Fibroblast of upper back skin (primary cell): ENCODE measurements at places on chromosomes 3 and 15.

DNA sequence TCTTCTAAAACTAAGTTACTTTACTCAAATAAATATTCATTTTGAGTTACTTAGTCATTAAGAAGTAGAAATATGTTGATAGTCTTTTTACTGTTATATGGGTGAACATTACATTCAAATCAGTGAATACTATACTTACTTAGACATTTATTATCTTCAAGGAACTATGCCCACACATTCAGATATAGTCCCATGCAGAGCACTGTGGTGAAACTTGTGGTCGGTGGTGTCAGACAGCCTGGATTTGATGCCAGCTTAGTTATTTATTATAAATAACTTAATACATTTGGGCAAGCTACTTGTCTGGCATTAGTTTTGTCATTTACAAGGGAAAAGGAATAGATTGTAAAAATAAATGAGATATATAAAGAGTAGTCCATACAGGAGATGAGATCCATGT lies 149.5 kb downstream of the RAP2B start:
- DNase-seq = peak; percentile 18

GRCh38 chr15:49908236-49908932 lies 210.6 kb downstream of the ATP8B4 start:
- no peak for DNase-seq

DNA sequence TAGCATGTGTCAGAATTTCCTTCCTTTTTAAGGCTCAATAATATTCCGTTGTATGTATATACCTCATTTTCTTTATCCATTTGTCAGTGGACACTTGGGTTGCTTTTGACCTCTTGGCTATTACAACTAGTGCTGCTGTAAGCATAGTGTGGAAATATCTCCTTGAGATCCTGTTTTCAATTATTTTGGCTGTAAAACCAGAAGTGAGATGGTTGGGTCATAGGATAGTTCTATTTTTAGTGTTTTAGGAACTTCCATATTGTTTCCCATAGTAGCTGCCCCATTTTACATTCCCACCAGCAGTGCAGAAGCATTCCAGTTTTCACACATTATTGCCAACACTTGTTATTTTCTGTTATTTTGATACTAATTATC lies 70.4 kb upstream of the C15orf39 start:
- DNase-seq = no peak

DNA sequence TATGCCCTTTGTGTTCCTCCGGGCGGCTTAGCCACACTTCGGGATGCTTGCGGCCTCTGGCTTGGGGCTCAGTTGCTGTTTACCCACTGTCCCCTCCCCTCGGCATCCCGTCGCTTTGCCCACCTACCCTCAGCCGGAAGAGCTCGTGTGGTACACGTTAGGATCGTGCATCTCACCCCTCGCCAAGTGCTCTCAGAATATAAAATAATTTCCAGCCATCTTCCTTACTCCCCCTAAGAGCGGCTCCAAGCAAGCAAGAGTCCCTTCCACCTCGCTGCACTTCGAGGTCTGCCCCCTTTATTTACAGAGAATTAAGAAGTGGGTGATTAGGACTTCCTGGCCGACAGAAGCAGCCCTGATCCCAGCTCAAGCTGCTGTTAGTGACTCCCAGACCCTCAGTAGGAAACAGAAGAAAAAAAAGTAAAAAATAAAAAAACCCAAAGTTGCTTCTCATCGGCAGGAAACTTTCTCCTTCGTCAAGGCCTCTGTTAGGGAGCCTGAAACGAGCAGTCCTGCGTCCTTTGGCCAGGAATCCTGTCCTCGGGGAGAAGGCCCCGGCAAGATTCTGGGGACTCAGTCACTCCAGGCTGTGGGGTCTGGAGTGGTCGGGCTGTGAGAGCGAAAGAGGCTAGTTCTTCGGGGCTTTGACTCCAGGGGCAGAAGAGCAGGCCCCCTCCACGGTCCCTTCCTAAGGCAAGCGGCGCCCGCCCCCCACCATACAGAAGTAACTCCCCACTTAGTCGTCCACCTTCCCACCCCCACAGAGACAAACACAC lies 3.0 kb downstream of the MEIS2 start:
- DNase-seq = no peak

GRCh38 chr3:188336178-188336577 lies 182.2 kb downstream of the LPP start:
- no peak for DNase-seq

GRCh38 chr3:53253707-53254508 lies 1.9 kb downstream of the TKT start:
- DNase-seq = no peak

DNA sequence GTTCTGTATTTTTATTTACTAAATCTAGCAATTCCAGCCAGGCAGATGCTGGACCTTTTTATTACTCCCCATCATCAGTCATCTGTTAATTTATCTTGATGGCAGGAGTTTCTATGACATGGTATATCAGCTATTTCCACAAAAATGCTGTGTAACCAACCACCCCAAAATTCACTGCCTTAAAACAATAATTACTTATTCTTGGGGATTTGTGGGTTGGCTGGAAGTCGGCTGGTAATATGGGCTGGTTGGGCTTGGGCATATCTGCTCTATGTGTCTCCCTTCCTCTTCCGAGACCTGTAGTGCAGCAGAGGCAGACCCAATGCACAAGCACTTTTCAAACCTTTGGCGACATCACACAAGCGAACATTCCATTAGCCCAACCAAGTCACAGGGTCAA lies 92.1 kb upstream of the UBE2E1 start:
- DNase-seq = peak; percentile 86

GRCh38 chr3:99915906-99916432 lies 98.3 kb downstream of the CMSS1 start:
- DNase-seq = no peak

GRCh38 chr3:73479325-73479724 lies 145.4 kb downstream of the PDZRN3 start:
- no peak for DNase-seq

- no peak for DNase-seq
Measured at GRCh38 chr3:119955972-119956371, 138.3 kb downstream of the GSK3B start.

DNA sequence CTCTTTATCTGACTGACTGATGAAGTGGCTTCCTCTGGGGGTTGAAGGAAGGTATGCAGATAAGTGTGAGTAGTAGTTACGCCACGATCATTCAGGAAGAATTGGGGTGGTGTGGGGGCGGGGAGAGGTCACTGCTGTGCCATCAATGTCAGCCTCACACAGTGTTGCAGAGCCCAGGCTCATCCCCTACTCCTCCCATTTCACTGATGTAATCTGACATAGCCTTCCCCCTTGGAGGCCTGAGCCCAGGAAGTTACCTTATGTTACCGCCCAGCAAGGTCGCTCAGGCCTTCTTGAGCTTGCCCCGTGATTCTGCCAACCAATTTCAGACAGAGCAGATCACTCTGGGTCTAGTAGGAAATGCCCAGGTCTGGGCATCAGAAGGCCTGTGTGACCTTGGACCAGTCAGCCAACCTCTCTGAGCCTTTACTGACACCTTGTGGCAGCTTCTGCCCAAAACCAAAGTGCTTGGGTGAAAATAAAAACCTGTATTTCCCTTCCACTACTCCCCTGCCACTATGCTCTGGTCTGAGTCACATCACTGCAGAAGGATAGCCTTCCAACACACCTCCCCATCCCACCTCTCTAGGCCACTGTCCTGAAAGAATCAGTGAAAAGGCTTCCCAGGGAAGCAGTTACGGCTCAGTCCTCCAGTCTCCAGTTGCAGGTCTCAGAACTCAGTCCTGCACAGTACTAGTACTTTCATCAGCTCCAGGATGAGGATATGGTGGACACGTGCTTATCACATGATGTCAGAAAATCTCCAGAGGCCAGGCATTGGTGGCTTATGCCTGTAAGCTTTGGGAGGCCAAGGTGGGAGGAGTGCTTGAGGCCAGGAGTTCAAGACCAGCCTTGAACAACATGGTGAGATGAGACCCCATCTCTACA lies 28.1 kb upstream of the INSYN1 start:
- no peak for DNase-seq

DNA sequence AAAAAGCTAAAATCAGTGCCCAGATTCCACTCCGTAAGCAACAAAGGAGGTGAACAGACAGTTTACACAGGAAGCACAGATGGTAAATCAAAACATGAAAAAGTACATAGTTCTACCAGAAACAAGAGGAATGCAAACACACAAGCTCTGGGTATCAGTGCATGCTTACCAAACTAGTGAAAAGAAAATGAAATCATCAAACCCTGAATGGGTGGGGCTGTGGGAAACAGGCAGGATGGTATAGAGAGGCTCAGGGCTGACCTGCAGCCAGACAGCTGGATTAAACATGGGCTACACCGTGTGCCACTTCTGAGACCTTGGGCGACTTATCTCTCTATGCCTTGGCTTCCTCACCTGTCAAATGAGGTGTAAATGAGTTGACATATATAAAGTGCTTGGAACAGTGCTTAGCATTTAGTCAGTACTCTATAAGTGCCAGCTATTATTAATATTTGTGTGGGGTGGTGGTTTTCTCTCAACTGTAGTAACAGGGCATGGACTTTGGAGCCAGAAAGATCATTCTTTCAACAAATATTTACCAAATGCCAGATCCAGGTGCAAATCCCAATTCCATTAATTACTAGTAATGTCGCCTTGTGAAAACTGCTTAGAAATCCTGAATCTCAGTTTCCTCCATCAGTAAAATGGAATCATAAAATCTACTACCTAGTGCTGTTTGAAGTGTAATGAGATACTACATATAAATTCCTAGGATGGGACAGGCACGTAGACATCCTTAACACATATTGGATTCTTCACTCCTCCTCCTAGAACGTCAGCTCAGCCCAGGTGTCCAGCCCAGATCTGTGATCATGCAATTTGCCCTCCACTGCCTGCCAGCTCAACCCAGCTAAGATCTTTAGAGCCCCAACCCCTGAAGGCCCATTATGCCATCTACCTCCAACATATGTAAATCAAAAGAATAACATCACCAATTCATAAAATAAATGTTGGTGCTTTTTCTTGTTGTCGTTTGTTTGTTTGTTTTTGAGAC lies 55.5 kb upstream of the SMAD3 start:
- no peak for DNase-seq

DNA sequence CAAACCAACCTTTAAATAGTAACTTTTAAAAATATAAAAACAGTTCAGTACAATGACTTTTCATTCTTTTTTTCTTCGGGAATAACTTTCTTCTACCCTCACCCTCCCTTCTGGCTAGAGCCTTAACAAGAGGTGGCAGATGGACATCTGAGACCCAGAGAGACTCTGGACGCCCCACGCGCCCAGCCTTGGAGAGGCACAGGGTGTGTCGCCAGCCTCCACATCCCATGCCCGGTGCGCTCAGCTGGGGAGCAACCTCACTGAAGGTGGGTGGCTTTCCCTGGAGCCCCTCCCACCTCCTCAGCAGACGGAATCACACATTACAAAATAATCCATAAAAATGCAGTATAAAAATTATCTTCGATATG lies 49.5 kb downstream of the TLE3 start:
- no peak for DNase-seq

DNA sequence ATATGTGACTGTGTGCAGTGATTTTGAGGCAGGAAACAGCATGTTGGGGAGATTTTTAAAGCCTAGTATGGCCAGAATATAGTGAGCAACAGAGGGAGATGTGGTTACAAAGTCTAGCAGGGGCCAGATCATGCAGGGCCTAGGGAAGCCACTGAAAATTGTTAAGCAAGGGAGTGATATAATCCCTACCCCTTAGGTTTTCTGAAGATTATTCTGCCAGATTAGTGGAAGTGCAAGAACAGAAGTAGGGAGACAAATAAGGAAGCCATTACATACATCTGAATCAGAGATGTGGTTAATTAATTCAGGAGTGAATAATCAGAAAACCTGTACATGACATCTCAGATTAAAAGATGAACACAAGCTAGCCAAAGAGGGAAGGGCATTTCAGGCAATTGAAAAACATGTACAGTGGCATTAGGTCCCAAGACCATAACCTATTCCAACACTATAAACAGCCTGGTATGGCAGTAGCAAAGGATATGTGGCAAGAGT lies 54.8 kb downstream of the MSL2 start:
- peak; percentile 37 for DNase-seq

DNA sequence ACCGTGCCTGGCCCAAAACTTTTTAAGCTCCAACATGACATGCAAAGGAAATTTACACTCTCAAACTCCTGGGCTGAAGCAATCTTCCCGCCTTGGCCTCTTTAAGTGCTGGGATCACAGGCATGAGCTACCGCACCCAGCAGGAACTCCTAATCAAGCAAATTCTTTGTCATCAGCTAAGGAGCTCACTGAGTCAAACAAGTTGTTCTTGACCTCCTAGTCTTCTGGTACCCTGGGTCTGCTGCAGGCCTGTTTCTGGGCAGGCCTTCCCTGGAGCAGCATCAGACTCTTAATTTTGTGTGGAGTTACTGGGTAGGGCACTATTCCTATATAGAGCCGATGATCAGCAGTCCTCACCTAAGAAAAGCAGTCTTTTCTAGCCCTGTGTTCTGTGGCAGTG lies 68.4 kb upstream of the FLNB start:
- no peak for DNase-seq

- peak; percentile 63 for DNase-seq
Measured at GRCh38 chr3:48634661-48635221, 520 bp downstream of the SLC26A6 start.

DNA sequence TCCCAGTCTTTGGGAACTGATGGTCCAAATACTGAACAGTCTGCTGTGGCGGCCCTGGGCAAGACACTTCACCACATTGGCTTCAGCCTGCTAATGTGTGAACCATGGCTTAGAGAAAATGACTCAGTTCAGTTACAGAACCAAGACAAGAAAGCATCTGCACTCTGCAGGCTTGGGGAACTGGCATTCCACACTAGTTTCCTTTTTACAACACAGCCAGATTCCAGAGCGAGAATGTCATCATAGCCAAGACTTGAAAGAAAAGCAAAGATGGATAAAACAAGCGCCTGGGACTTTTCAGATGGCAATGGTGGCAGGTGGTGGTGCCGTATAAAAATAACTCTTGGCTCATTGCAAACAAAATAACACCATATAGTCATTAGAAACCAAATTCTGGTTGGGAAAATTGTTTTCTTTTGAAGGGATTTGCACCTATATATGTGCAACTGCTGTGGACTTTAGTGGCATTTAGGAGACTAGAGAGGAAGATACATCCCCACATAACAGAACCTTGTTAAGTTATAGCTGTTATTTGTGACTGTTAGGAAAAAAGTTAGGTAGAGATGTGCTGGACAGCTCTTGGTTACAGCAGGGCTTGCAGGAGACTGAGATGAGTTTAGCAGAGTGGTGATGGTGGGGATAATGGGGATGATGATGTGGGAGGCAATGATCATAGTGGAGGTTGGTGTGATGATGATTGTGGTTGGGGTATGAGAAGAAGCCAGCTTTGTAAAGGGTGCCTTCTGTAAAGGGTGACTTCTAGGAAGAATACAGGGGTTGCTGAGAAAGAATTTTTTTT lies 273.6 kb downstream of the THRB start:
- DNase-seq = peak; percentile 96

GRCh38 chr15:84725001-84725491 lies 9.1 kb upstream of the SEC11A start:
- DNase-seq = no peak

- peak; percentile 41 for DNase-seq
Measured at GRCh38 chr3:114878114-114878839, 268.8 kb downstream of the ZBTB20 start.
